ENCODE measurements at places on chromosomes 6 and 20.

DNA sequence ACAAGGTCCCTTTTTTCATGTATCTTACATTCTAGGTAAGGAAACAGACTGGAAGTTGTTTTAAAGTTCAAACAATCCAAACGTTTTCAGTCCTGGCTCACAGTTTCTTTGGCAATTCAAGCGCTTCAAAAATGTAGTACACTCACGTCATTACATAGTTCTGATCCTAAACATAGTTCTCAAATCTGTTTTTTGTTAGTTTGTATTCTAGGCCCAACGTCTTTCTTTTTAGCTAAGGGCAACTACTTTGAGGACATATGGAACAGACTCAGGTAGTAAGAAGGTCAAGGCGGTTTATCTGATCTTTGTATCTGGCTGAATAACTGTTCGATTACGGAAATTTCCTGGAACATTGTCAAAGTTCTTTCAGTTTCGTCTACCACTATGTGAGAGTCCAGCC lies 36.9 kb upstream of the PLCB4 start:
- no peak for DNase-seq

DNA sequence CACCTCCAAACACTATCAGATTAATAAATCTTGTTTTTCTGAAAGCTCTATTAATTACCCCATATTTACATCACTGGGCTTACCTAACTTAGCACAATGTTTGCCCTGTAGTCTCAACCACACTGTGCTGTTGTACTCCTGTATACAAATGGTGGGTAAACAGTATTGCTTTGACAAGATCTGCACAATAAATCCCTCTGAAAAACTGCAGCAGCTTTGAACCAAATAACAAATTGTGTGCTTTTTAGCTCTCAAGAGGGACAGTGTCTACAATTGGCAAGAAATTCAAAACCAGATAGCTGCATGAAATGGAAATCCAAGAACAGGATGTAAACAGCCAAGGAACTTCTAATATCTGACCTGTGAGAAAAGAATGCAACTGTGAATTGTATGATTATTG lies 10.4 kb downstream of the KIF6 start:
- DNase-seq, result no peak

GRCh38 chr6:118354641-118355040 lies 193.5 kb upstream of the PLN start:
- no peak for DNase-seq

- DNase-seq, result no peak
These were observed 5.6 kb downstream of the PLCG1 start for GRCh38 chr20:41142919-41143318.

- no peak for DNase-seq
These were observed 178.7 kb downstream of the TBXT start for GRCh38 chr6:165988757-165989456.

DNA sequence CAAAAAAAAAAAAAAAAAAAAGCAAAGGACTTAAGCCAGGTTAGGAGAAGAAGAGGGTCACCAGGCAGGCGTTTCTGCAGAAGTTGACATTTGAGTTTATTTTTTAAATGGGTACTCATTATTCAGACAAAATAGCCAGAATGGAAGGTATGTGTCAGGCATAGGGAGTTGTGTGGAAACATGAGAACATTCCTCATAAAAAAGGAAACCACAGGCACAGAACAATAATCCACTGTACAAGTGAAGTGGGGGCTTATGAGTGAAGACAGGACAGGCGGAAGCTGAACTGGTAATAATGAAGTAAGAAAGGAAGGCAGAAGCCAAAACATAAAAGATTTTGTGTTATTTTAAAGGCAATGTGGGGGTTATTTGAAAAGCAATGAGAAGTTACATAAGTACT lies 104.6 kb downstream of the EPB41L2 start:
- DNase-seq, result no peak

DNA sequence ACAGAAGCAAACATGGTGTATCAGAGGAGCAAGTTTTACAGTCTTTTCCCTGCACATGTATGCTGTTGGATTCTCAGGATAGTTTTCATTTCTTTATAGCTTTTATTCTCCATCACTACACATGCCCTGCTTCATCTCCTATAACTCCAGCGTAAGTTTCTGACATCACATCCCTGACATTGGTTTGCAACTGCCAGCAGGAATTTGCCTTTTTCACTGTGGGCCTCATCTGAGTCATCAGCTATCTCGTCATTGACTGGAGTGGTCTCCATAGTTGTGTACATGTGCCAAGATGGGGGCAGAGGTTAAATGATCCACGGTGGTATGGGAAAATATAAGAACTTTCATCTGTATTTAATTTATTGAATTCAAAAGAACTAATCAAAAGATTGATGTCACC lies 96.7 kb downstream of the SLX4IP start:
- DNase-seq, result no peak

- no peak for DNase-seq
These were observed 282.7 kb downstream of the ADGB start for GRCh38 chr6:146881228-146882181.
